ENCODE measurements at places on chromosomes 3 and 15.

DNA sequence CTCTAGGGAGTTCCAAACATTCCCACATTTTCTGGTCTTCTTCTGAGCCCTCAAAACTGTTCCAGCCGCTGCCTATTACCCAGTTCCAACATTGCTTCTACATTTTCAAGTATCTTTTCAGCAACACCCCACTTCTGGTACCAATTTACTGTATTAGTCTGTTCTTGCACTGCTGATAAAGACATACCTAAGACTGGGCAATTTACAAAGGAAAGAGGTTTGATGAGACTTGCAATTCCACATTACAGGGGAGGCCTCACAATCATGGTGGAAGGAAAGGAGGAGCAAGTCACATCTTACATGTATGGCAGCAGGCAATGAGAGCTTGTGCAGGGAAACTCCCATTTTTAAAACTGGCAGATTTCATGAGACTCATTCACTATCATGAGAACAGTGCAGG, 629.1 kb upstream of the NR2F2 start:
- DNase-seq: no peak

- no peak for DNase-seq
Observed at GRCh38 chr3:53496984-53497383, 2.6 kb downstream of the CACNA1D start.

- DNase-seq: no peak
Observed at GRCh38 chr15:70100474-70101341, 3.0 kb upstream of the TLE3 start.

DNA sequence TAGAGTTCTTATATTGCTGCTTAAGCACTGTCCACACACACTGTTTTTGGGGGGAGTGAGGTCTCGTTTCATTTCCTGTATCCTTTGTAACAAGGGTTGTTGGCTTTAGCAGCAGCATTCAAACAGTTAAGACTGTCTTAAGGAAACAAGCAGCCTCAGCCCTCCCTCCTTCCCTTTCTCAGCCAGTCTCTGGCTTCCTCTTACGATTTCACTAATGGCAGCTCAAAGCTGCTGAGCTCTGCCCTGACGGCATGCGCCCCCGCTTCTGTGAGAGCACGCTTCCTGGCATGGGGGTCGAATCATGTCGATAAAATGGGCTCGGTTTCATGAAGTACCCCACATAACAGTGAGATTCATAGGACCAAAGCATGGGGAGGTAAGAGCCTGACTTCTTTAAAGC, 105.0 kb downstream of the KLHL25 start:
- peak; percentile 40 for DNase-seq

DNA sequence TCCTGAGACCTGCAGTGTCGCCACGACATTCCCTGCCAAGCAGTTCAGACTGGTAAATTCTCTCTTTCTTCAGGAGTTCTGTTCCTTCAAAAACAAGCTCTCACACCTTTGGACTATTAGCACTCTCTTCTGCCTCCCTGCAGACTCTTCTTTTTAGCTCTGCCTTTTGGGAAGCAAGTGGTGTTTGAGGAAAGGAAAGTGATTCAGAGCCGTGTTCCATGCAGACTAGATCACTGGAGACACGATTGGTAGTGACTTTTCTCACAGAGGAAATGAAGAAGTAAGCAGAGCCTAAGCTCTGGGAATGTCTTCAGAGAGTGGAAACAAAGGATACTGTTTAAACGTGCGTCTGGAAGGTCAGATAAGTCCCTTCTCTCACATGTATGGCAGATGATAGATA, 270.6 kb upstream of the TPRG1 start:
- DNase-seq: no peak

- DNase-seq: peak; percentile 12
Observed at GRCh38 chr15:23532024-23532423, 33.5 kb upstream of the MKRN3 start.

GRCh38 chr3:7695049-7695448, 806.6 kb upstream of the LMCD1 start:
- no peak for DNase-seq

GRCh38 chr3:129433565-129433964, 5.1 kb upstream of the EFCAB12 start:
- no peak for DNase-seq

DNA sequence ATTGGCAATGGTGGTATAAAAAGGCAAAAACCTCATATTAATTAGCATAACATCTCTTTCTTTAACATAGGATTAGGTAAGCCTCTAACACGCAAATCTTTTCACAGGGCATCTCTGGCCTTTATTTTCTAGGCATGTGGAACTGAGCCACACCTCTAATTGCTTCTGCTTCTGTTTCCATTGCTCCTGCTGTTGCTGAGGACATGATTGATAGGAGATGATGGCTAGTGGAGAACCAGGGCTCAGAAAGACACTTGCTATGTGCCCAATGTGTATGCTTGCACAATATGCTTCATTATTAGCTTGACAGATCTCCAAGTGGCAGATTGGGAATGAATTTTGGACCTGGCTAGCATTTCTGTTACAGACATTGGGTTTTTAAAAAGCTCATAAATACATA, 114.5 kb downstream of the EPHA3 start:
- DNase-seq: no peak

DNA sequence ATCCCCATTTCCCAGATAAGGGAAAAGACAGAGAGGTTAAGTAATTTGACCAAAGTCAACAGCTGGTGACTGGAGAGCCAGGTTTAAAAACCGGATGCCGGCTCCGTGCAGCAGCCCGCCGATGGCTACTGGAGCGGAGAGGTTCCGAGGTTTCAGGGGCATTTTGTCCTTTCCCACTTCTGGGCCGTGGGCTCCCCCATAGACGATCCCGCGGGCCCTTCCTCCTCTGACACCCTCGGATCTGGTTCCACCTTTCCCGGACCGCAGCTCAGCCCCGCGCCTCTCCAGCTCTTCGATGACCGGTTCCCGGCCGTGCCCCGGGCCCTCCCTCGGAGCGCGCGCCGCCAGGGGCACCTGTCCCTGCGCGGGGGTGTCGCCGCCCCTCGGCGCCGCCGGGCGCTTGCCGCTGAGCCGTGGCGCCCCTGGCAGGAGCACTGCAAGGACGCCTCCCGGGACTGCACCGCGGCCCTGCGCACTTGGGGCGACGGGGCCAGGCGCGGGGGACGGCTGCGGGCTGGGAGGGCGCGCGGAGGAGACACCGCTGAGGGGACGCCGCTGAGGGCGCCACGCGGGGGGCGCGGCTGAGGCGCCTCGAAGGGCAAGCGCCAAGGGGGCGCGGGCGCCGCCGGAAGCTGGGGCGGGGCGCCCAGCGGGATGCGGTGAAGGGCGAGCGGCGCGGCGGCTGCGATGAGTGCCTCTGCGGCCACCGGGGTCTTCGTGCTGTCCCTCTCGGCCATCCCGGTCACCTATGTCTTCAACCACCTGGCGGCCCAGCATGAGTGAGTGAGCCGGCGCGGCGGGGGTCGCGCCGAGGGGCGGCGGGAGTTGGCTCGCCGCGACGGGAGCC, at the start of gene TM6SF1:
Gene TM6SF1 (plus strand): TSS at position 652 of the 847 bp plus-strand sequence. CDS start 36 bp downstream, at position 688.
- DNase-seq: no peak

- DNase-seq: no peak
Observed at GRCh38 chr3:16881896-16882630, 2.7 kb upstream of the PLCL2 start.

- no peak for DNase-seq
Observed at GRCh38 chr3:120637851-120638559, 41.9 kb downstream of the NDUFB4 start.
